ENCODE measurements at places on chromosomes 2 and 18.

- DNase-seq, result no peak
Measured at GRCh38 chr2:60352491-60353405, 200.7 kb downstream of the BCL11A start.

- DNase-seq, result no peak
Measured at GRCh38 chr18:46369323-46369722, 265.1 kb downstream of the HAUS1 start.

DNA sequence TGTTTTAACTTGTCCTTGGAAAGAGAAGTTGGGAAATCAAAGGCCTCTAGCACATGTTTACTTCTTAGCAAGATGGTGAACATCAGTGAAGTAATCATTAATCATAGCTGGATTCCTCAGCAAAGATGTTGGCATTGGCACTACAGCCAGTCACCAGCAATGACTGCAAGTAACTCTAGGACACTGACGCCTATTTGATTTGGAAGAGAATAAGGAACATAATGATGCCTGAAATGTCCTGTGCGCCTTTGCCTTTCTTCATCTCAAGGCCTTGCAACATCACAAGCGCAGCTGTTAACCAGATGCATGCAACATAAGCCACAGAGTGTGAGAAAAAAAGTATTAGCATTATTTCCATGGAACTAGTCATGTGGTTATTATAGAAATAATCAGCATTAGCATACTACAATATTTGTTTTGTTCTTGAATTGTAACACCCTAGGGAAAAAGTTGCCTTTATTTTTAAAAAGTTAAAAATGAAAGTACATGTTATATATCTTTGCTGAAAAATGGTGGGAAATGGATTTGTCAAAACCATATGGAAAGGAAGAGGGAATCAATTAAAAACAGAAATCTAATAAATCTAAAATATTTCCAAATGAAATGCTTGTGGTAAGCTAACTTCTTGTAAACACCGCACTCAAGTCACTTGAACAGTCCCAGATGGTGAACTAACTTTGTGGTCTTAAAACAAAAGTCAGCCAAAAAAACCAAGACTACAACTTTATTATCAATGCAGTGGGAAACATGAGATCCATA, 55.6 kb downstream of the THADA start:
- DNase-seq, result no peak

DNA sequence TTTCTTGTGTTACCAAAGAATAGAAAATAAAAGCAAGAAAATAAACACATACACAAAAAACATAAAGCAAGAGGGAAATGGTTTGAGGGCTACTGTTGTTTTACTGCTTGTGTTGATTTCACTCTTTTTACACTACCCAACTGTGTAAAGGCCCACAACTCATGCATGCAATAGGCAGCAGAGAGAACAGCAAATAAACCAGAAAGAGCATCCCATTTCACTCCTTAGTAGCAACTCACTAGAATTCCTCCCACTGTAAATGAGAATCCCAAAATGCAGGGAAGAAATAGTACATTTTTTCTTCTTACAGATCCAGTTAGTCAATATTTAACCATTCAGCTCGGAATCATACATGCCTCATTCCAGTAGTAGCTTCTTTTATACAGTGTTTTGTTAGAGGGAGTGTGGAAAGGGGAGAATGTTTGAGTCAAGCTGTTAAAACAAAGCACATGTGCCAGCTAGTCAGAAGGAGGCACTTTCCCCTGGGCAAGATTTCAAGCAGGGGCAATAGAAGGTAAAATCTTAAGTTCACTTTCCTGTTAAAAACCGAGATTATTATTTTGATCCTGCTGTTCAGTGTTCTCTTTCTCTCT, 147.2 kb upstream of the FAM98A start:
- DNase-seq, result no peak

DNA sequence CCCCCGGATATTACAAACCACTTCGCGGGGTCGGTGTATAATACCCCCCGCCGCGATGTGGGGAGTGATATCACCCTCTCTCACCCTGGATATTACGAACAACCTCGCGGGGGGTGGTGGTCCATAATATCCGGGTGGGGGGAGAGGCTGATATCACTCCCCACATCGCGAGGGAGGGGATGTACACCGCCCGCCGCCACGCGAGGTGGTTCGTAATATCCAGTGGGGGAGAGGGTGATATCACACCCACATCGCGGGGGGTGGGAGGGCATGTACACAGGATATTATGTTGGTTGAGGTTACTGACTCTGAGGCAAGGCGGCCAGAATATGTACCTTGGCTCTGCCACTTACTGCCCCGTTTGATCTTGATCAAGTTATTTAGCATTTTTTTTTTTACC, 14.8 kb upstream of the CWC22 start:
- no peak for DNase-seq

Measured in NCI-H1694 (cell line).